ENCODE measurements at places on chromosomes 2 and 18.

DNA sequence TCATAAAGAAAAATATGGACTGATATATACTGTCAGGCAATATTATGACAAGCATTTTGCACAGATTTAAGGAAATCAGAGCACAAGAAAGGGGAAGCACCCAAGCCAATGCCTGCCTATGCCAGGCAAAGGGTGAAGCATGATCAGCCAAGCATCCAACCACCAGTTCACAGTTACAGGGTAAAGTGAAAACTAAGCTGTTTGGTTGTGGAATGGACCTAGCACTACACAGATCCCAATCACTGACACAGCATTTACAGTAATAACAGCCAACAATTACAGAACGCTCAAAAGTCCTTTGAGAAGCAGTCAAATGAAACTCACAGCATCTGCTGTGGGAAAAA is 90.3 kb downstream of the SP3 start:
- DNase-seq = no peak

DNA sequence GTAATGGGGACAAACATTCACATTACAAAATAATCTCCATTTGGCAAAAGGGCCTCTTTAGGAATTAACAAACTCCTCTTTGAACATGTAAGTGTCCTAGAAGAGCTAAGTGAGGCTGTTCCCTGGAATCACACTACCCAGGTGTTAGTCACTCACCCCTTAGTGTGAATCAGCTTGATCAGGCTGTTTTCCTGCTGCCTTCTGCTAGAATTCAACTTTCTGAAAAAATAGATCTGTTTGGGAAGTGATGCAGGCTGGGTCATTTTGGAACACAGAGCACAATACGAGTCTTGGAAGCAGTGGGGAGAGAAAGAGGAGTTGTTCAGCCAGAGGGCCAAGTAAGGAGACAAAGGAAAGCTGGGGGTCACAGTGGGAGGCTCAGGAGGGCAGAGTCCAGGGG is 40.0 kb downstream of the TTC32 start:
- no peak for DNase-seq

DNA sequence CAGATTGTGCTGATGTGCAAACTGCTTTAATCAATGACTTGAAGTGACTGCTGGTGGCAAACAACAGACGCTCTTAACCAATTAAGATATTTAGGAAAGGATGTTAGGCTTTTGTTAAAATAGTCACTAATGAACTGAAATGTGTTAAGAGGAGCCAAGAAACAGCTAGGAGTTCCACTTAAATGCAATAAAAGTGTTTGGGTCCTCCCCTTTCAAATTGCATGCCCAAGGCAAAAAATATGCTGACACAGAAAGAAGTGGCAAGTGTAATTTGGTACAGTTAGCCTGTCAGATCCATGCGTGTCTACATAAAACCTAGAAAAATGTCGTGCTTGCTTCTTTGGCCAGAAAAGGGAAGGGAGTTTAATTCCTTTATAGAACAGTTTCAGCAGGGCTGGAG is 61.9 kb downstream of the XRCC5 start:
- DNase-seq = no peak

GRCh38 chr2:223647258-223647952 is 45.2 kb upstream of the SCG2 start:
- DNase-seq = no peak

GRCh38 chr2:171132086-171132485 is 28.6 kb downstream of the TLK1 start:
- no peak for DNase-seq

DNA sequence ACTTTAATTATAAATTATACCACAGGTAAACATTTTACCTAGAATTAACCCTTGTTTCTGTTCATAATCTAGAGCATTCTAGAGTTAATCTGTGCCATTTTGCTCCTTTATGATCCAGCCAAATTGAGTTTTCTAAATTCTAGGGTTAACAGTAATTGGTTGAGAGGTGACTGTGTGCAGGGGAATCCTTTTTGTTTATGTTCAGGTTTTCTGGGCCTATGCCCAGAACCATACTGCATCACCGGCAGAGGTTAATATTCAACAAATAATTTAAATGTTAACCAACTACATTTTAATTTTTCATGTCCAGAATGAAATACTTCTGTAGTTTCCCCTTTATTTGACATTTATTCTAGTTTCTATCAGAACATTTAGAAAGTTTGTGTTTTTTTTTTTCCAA is 32.3 kb downstream of the CARF start:
- DNase-seq = no peak

DNA sequence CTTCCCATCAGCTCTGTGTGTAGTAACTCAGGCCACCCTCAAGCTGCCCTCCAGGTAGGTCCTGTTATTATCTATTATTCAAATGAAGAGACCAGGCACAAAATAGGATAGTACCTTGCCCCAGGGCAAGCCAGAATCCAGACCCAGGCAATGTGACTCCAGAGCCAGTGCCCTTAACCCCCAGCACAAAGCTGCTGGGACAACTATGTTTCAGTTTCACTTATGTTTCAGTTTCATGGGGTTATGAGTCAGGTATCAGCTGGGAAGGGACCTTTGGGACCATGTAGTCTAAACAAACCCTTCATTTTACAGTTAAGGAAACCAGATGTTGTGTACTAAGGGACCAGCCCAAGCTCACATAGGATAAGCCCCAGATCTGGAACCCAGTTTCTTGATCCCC is 10.0 kb downstream of the HK2 start:
- no peak for DNase-seq

- no peak for DNase-seq
These were observed 139.9 kb upstream of the CXCR4 start for GRCh38 chr2:136257893-136258292.

- no peak for DNase-seq
These were observed 585.2 kb downstream of the CCDC85A start for GRCh38 chr2:56768973-56769372.

GRCh38 chr2:32375228-32375892 is 18.5 kb downstream of the BIRC6 start:
- DNase-seq = no peak

- DNase-seq = peak; percentile 35
These were observed 138.6 kb upstream of the GLI2 start for GRCh38 chr2:120596990-120597594.

GRCh38 chr18:67134911-67135310 is 381.6 kb downstream of the DSEL start:
- no peak for DNase-seq

DNA sequence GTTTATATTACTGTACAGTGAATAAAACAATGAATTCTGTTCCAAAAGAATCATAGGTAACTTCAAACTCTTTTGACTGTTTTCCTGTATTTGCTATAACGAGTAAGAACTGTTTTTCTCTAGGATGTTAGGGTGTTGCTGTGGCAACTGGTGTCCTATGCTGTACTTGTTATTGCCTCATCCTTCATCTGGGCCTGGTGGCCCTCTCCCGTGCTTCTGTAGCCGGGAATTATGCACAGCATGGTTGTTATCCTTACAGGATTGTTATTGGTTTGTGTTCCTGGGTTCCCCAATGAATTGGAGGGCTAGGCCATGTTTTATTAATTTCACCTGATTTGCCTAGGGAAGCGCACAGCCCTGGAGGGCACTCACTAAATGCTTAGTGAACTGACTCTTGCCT is 279.2 kb downstream of the PTPRM start:
- DNase-seq = no peak

- DNase-seq = no peak
These were observed 5.8 kb upstream of the ADNP2 start for GRCh38 chr18:80103231-80103630.

Data from midbrain (tissue), 1 donor.